Kidney (tissue), 22 donors: ENCODE measurements at places on chromosomes 4 and X. TPM values are rescaled to one million over a fixed set of nuclear protein-coding genes. Genes with fewer than 3 reads are reported as not detected.

Gene HGFAC
- polyA plus RNA-seq, result 0.86 TPM

Gene TLR7
- polyA plus RNA-seq, result 0.52 TPM

Gene NLGN3
- 0.97 TPM for polyA plus RNA-seq

DNA sequence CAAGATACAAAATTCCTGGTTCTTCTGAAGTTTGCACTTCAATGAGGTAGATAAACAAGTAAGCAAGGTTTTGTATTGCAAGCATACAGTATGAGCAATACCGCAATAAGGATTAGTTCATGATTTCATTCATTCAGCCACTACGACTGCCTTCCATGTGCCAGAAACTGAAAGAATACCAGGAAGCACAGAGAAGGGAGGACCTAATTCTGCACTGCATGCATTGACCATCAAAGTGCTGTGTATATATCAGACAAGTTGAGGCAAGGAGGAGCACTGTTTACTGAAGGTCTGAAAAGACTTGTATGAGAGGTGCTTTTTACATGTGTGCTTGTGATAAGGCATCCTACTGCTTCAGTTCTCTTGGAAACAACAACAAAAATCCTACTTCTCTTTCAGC lies 40.9 kb upstream of the GPM6B start:
- H3K36me3 ChIP-seq, result no peaks in the 10 kb centered on the region
- H3K27ac ChIP-seq, result no peak overlapping the region
- no peak overlapping the region for H3K4me3 ChIP-seq
- peaks cover 10% of the 10 kb centered on the region for H3K27me3 ChIP-seq

- no peak overlapping the region for H3K4me3 ChIP-seq
- no peak overlapping the region for H3K27ac ChIP-seq
- DNase-seq, result no peak
- no peaks in the 10 kb centered on the region for H3K4me1 ChIP-seq
- H3K36me3 ChIP-seq, result no peaks in the 10 kb centered on the region
- peaks cover 5% of the 10 kb centered on the region for H3K27me3 ChIP-seq
These were observed 6.9 kb downstream of the L1CAM start for GRCh38 chrX:153878969-153879653.

DNA sequence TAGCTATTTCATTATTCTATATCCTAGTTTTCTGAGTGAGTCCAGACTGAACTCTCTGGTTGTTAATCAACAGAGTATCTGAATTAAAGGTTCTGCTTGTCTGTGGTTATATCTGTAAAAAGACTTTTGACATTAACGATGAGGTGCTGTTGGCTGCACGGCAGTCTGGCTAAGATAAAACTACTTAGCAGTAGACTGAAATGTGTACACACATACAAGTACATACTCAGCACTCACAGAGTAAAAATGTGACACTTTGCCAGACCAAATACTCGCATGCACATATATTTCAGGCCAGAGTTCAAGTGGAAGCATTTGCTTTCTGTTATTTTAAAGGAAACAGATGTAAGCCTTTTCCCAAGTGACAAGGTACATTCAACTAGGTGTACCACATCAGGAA lies 80.5 kb downstream of the PRDM5 start:
- no peaks in the 10 kb centered on the region for H3K4me1 ChIP-seq
- no peaks in the 10 kb centered on the region for H3K27me3 ChIP-seq
- no peaks in the 10 kb centered on the region for H3K36me3 ChIP-seq
- DNase-seq, result no peak

DNA sequence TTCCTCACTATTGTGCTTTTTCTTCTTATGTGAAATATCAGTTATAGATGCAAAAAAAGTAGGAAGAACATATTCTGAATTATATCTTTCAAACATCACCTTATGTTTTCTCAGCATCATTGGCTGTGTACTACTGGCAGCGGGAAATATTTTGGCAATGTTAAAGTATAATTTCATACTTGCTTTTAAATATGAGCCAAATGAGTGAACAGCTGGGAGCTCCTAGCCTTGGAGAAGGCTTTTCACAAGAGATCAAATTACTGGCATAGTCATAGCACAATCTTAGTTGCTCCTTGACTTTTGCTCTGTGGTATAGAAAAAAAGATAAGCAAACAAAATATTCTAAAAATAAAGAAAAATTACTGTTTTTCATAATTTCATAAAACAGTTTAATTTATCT lies 1575.8 kb upstream of the PABPC4L start:
- no peak for DNase-seq
- H3K4me3 ChIP-seq, result no peak overlapping the region
- H3K36me3 ChIP-seq, result no peaks in the 10 kb centered on the region
- H3K4me1 ChIP-seq, result no peaks in the 10 kb centered on the region
